ENCODE measurements at places on chromosomes 4 and X.

GRCh38 chr4:41214825-41215146 is 444 bp upstream of the APBB2 start:
- no peak for DNase-seq

DNA sequence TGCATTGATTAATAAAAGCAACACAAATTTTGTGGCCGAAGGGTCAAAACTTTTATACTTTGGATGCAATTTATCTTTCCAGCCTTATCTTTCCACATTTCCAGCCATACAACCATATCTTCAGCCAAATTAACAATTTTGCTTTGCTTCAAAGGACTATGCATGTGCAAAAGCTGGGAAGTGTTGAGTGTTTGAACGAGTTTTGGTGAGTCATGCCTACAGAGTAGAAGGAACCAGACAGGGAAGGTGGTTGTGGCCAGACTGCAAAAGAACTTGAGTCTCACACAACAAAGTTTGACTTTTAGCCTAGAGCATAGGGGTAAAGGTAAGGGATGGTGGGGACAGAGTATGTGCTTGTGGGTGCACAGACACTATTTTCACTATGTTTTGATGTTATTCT is 53.0 kb upstream of the GABRA2 start:
- no peak for DNase-seq

DNA sequence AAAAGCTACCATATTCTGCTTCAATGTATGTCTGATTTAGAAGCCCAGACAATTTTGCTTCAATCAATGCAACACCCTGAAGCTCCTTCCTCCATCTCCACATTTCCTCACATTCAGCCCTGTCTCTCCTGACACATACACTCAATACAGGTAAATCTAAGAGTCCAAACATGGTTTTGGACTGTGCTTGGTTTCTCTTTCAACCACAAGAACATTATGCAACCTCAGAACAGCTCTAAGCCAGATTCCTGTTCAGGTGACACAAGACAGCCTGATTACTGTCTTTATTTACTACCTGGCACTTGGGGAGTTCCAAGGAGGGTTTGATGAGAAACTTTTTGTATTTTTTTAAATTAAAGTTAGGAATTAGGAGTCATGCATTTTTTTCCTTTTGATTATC is 307.5 kb upstream of the SLIT2 start:
- DNase-seq: no peak

DNA sequence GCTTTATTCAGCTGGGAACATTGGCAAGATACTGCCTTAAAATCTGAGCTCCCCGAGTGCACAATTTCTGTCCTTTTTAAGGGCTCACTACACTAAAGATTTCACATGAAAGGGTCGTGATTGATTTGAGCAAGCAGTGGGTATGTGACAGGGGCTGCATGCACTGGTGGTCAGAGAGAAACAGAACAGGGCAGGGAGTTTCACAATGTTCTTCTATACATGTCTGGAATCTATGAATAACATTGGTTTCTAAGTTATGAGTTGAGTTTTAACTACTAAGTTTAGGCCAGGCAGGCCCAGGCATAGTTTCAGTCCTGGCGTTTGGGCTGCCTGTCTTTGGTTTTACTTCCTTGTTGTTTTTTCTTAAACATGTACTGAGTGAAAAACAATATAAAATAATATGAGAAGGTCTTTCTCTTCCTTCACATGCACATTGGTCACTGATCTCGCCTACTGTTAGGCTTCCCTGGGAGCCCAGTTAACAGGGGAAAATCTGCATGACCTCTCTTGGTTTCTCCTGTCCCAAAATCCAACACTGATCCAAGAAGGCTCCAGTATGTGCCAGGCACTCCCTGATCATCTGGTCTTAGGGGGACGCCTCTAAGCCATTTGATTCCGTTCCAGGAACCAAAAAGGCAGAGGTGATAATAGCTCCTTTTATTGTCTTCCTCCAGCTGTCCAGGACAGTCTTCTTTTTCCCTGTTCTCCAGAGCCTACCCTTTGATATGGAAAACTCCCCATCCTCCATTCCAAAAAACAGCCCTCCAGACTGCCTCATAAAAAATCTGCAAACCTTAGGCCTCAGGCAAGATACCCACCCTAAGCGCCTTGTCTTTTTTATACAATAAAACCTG is at the start of gene UGT2B17:
UGT2B17 (minus strand) TSS at position 51 of the 854 bp plus-strand sequence. CDS start 7,838 bp downstream, outside the sequence.
- no peak for DNase-seq

- no peak for DNase-seq
These were observed 56.0 kb downstream of the UGT8 start for GRCh38 chr4:114654592-114654991.

DNA sequence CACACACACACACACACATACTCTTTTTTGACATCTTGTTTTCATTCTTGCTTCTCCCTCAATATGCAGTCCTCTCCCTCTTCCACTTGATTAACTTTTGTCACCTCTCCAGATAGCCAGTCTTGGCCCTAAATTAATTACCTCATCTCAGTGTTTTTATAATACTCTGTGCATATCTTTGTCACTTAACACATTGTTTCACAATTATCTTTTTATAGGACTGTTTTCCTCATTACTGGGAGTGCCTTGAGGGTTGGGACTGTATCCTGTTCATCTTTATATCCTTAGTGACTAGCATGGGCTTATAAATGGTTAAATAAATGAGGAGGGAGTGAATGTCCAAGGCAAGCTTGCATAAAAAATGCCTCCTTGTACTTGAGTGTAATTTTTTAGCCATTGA is 33.1 kb downstream of the SYNPO2 start:
- DNase-seq: no peak

GRCh38 chrX:3280706-3281105 is 65.7 kb downstream of the MXRA5 start:
- DNase-seq: no peak

All from fibroblast of skin of back (primary cell).